ENCODE measurements at places on chromosomes 3 and 15. TPM values are rescaled to one million over a fixed set of nuclear protein-coding genes. Genes with fewer than 3 reads are reported as not detected.

- no peak for DNase-seq
These were observed 107.6 kb upstream of the FGF7 start for GRCh38 chr15:49315391-49315823.

Gene ROBO1
- 2.1 TPM for polyA plus RNA-seq

DNA sequence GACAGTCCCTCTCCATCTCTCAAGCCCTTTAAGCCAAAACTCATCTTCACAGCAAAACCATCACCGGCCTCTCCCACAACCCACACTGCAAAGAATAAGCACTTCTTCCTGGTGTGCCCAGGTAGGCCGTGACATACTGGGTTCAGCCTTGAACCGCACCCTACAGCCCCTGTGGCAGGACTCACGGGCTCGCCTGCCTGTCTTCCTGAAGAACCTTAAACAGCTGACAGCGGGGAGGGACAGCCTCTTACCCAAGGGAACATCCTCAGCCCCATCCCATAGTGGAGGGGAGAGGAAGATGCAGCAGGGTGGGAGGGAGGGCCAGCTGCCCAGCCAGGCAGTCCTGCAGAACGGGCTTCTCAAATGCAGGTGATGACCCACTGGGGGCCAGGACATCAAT is 40.2 kb downstream of the TBC1D2B start:
- DNase-seq, result no peak

DNA sequence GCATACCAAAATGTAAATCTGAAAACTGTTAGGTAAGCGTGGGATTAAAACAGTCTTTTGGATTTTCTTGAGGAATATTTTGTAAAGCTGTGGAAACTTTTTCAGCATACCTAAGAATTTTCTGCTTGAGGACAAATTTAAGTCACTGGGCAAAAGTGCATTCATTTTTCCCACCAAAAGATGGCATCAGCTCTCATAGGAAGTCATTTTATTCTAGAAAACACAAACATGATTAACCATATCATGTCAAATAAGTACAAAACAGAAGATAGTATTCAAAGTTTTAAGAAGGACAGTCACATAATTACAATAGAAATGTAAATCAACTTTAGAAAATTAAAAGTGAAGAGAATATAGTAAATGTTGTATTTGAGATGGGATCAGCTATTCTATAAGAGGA is 63.5 kb downstream of the SLC49A4 start:
- DNase-seq, result no peak

GRCh38 chr3:107633327-107634098 is 110.8 kb downstream of the BBX start:
- no peak for DNase-seq

GRCh38 chr15:66251065-66251789 is 2.3 kb downstream of the MEGF11 start:
- DNase-seq, result no peak

Measured in liver (tissue), 10 donors.